ENCODE measurements at places on chromosomes 4 and X.
A peak's percentile ranks its signal among the peaks of the same experiment; 100 is the strongest.

- no peak for DNase-seq
Observed at GRCh38 chrX:54177306-54177705, 5.7 kb downstream of the FAM120C start.

GRCh38 chr4:165810726-165811125, 62.3 kb upstream of the TLL1 start:
- DNase-seq: no peak

- no peak for DNase-seq
Observed at GRCh38 chr4:7352486-7352885, 82.2 kb downstream of the PSAPL1 start.

DNA sequence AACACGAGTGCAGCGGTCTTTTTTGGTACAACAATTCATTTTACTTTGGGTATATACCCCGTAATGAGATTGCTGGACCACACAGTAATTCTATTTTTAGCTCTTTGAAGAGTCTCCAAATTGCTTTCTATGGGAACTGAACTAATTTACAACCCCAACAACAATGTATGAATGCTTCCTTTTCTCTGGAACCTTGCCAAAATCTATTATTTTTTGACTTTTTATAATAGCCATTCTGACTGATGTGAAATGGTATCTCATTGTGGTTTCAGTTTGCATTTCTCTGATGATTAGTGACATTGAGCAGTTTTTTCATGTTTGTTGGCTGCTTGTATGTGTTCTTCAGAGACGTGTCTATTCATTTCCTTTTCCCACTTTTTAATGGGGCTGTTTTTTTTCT, 240.8 kb downstream of the STK32B start:
- DNase-seq: no peak

- DNase-seq: peak; percentile 17
Observed at GRCh38 chrX:153649178-153649914, 2.3 kb downstream of the DUSP9 start.

DNA sequence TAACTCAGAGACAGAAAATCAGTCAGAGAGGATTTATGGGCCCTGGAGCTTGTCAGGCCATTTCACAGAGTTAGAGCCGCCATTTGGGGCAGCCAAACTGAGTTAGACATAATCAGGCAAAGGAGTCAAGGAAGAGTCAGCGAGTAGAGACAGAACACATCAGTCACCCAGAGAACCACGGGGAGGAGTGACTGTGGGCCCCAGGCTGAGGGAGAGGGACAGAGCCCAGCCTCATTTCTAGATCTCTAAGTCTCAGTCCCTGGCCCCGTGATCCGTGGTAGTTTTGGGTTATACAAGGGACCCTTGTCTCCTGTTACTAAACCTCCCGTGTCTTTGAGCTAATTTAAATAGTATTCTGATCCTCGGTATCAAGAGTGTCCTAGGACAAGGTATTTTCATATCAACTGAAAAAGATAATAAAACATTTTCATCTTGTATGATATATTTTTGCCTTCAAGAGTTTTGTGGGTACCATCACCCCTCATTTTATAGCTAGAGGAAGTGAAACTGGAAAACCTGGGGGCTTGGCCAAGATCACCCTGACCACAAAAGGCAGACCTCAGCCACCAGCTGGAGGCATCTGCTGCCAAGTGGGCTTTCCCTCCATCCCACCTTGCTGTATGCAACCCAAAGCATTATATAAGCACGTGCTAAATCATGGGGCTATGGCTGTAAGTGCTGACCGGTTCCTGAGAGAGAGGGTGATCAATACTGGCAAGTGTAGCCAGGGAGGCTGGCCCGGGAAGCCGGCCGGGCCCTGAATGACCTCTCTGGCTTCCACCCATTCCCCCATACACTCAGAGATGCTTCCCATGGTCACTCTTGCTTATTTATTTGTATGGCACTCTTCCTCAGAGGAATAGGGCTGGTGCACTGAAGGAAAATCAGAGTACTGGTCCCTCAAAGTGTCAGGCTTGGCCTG, 204.1 kb downstream of the BCOR start:
- no peak for DNase-seq

DNA sequence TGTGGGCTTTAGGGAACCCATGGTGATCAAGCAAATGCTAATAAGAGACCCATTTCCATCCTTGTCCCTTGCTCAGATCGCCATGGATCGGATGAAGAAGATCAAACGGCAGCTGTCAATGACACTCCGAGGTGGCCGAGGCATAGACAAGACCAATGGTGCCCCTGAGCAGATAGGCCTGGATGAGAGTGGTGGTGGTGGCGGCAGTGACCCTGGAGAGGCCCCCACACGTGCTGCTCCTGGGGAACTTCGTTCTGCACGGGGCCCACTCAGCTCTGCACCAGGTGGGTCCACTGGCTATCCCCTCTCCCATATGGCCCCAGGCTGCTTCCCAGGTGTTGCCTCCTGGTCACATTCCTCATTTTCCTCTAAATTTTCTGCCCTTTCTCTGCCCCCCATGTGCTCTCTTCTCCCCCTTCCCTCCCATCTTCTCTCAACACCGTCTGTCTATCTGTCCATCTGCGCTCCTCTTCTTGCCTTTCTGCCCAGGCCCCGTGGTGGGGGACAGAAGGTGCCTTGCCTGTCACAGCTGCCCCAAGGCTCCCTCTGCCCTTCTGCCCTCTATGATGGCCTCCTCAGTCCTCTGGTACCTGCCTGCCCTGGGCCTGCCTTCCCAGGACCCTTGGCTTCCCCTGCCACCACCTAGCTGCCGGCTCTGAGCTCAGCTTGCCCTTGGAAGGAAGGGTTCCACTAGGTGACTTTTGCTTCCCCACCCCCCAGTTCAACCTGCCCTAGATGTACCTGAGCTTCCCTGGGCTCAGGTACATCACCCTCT, 5.2 kb downstream of the CDK16 start:
- no peak for DNase-seq

DNA sequence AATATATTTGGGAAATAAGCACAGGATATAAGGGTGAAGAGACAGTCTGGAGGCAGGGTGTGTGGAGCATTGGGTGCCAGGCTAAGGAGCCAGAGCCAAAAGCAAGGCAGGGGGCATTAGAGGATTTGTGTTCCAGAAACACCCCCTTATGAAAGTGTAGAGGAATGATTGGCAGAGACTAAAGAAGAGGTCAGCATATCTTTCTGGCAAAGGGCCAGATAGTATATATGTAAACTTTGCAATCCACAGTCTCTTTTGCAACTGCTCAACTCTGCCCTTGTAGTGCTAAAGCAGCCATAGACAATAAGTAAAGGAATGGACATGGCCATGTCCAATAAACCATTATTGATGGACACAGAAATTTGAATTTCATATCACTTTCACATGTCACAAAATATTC, 3.6 kb upstream of the SLC9A6 start:
- DNase-seq: no peak

- DNase-seq: no peak
Observed at GRCh38 chr4:34572026-34572425, 1672.3 kb downstream of the ARAP2 start.

- no peak for DNase-seq
Observed at GRCh38 chr4:83738895-83739294, 203.0 kb downstream of the GPAT3 start.

DNA sequence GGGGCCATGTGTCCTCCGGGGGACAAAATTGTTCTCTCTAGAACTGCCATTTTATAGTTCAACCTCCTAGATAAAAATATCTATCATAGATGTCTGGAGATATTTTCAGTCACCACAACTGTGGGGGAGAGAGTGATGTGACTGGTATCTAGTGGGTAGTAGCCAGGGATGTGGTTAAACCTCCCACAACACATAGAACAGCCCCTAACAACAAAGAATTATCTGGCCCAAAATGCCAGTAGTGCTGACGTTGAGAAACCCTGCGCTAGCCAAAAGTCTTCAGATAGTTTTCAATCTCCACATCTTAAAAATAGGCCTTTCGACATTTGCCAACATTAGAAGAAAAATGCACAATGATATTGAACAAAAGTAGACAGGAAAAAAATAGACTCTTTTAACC, 19.0 kb upstream of the SUPT20HL2 start:
- DNase-seq: no peak

GRCh38 chrX:136714626-136715599, 65.8 kb downstream of the ARHGEF6 start:
- no peak for DNase-seq

All from activated T-cell treated with anti-CD3 and anti-CD28 coated beads for 1 hour (primary cell).